NCI-H1436 (cell line): ENCODE measurements at places on chromosomes 7 and 10.

- DNase-seq = peak; percentile 28
Measured at GRCh38 chr10:26725837-26726727, 28.6 kb downstream of the PDSS1 start.

DNA sequence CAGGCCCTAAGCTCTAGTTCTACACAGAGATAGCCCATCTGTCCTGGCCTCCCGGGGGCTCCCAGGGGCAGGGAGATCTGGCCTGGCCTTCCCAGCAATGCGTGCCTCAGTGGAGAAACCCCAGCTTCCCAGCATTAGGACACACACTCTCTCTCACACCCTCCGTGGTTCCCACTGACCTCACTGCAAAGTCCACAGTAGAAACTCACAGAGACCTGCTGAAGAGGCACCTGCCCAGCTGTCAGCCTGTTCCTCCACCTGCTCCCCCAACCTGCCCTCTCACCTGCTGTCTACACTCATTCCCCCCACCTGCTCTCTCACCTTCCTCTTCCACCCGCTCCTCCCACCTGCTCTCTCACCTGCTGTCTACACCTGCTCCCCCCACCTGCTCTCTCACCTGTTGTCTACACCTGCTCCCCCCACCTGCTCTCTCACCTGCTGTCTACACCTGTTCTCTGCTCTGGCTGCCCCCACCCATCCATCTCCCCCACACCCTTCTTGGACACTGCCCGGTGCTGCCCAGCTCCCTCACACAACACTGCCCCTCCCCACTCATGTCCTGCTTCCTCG is 21.1 kb upstream of the PFKP start:
- DNase-seq = no peak

GRCh38 chr7:141209454-141209853 is 135.6 kb downstream of the TMEM178B start:
- DNase-seq = no peak

GRCh38 chr10:120335553-120335952 is 121.5 kb upstream of the PLPP4 start:
- no peak for DNase-seq

DNA sequence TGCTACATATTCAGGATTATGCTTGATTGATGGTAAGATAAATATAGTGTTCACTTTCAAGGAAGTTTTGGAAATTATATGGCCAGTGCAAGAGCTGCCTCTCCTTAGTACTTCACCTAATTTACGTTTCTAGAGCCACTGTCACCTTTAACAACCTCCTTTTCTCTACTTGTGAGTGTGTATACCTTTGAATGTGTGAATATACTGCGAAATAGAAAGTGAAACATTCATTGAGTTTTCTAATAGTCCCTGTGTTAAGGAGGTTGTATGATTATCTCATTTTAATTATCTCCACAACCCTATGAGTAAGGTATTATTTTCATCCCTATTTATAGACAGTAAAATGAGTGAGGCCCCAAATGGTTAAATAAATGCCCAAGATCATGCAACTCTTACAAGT is 1050.5 kb downstream of the XPNPEP1 start:
- DNase-seq = no peak

- DNase-seq = peak; percentile 45
Measured at GRCh38 chr10:70715853-70716795, 43.8 kb downstream of the ADAMTS14 start.

GRCh38 chr7:92631067-92631849 is 41.1 kb upstream of the FAM133B start:
- DNase-seq = no peak

GRCh38 chr10:46541017-46541661 is 15.3 kb downstream of the GPRIN2 start:
- no peak for DNase-seq
